WERI-Rb-1 (cell line): ENCODE measurements at places on chromosomes 16 and 17.
A peak's percentile ranks its signal among the peaks of the same experiment; 100 is the strongest.

DNA sequence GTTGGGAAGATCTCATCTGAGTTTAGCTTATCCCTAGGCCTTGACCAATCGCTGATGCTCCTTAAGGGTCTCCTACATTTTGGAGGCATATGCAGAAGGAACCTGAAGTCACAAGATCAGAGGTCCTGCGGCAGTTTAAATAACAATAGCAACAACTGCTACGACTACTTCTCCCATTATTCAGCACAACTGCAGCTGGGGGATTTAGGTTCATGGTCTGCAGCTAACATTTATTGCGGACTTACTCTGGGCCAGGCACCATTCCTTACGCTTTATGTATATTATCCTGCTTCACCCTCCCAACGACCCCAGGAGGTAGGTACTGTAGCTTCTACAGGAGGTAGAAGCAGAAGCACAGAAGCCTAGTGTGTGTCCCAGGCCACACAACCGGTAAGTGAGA lies 59.5 kb downstream of the AKAP1 start:
- no peak for DNase-seq

DNA sequence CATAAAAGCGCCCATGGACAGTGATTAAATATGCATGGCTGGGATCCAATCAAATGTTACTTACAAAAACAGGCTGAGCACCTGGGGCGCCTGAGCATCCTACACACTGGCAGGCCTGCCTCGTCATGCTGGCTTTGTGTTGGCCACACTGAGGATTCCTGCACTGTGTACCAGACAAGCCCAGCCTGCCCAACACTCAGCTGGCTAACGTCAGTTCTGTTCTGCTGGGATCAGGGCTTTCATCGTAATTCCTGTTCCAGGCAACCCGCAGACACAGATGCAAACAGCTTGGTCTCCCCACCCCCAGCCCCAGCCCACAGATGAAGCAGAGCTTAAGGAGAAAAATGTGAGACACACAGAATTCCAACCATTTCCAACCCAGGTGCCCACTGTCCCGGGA lies 30.7 kb downstream of the PIMREG start:
- no peak for DNase-seq

DNA sequence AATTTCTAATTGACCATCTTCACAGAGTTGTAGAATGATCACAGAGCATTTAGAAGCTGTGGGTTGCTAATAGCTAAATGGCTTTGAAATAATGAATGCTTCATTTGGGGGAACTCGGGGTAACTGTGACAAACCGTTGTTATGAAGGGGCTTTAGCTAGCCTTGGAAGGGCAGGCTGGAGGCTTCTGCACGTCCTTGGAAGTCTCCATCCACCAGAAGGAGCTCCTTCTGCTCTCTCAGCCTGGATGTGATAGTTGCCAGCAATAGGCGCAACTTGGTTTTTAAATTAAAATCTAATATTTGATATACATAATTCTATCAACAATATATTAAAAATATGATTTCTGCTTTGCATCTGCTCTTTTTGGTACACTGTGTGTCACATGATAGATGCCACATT lies 200.5 kb downstream of the RPTOR start:
- DNase-seq: no peak

- no peak for DNase-seq
Measured at GRCh38 chr17:71632328-71632727, 488.5 kb upstream of the SOX9 start.

DNA sequence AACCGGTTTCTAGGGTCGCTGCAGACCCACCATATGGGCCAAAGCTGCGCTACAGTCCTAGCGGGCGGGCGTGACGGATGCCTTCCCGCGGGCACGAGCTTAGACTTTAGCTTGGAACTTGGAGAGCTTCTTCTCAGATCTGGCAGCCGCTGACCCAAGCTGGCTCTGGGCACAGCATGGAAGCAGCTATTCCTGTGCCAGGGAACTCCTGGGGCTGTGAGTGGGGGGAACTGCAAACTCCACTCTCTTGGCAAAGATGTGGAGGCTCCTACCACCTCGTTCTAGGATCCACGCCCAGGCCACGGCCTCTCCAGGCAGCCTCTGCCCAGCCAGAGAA lies 8.8 kb downstream of the FAAP100 start:
- no peak for DNase-seq

- DNase-seq: peak; percentile 88
Measured at GRCh38 chr17:4789951-4790704, 1.4 kb downstream of the GLTPD2 start.

GRCh38 chr17:63535640-63536039 lies 12.5 kb downstream of the KCNH6 start:
- DNase-seq: no peak

DNA sequence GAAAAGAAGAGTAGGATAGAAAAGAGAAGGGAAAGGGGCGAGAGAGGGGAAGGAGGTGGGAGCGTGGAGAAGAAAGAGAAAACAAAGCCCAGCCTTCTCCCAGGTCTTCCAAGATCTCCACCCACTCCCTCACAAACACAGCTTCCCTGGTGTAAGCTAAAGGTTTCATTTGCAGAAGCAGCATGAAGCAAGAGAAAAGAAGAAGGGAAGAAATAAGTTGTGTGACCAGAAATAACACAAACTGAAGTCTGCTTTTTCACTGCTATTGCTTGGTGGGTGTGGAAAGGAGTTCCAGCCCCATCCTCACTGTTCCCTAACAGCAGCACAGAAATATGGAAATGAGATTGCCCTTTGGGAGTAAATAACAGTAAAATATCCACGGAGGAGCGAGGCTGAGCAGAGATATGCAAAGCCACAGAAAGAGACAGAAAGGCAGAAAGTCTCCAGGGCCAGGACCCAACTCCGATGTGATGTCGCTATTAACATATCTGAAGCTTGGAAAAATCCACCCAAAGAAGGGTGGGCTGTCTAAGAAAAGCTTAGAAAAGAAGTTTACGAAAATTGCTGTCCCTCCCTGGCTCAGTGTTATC lies 10.3 kb upstream of the GAS7 start:
- no peak for DNase-seq

DNA sequence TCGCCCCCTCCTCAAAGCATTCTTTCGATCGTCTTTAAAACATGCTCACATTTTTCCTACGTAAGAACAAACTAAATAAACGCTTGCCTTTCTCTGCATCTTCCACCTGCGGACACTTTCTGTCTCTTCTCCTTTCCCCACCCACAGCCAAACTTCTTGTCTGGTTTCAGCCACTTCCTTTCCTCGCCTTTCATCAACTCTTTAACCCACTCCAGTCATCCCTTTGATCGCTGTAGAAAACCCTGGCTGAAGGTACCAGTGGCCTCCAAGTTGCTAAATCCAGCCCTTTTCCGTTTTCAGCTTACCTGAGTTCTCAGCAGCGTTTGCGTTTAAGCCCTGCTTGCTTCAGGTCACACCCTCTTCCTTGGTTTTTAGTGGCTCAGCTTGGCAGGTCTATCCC lies 483 bp downstream of the RPA1 start:
- DNase-seq: no peak

- no peak for DNase-seq
Measured at GRCh38 chr16:85187886-85188285, 75.6 kb upstream of the CIBAR2 start.

DNA sequence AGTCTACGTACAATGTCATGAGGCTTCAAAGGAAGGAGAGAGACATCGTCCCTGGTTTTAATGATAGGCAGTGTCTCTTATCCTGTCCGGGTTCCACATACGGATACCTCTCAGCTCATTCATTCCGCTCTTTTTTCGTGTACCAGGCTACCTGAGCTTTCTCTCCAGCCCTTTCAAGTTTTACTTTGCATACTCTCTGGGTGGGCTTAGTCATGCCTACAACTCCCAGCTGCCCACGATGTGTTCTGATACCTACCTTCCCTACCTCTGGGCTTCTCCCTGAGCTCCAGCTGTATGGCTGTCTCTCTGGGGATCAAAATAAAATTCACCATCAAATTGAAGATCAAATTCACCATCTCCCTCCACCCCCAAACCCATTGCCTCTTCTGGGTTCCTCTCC lies 354.0 kb upstream of the EEF2KMT start:
- DNase-seq: no peak

DNA sequence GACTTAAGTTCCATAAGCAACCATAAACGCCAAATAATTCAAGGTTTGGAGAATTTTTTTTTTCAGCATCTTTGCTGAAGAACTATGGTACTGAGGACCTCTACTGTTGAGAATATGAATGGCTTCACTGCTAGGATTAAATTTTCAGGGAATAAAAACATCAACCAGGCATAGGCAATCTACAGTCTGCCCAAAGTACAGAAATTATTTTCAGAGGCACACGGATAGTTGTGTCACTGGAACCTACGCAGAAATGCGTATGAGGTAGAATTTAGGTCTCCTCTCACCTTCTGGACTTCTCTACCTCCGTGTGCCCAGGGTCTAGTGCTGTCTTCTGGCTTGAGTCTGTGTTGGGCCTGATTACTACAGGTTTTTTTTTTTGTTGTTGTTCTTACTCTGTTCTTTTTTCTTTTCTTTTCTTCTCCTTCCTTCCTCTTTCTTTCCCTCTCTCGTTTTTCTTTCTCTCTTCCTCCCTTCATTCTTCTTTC lies 39.7 kb downstream of the NACA2 start:
- no peak for DNase-seq

DNA sequence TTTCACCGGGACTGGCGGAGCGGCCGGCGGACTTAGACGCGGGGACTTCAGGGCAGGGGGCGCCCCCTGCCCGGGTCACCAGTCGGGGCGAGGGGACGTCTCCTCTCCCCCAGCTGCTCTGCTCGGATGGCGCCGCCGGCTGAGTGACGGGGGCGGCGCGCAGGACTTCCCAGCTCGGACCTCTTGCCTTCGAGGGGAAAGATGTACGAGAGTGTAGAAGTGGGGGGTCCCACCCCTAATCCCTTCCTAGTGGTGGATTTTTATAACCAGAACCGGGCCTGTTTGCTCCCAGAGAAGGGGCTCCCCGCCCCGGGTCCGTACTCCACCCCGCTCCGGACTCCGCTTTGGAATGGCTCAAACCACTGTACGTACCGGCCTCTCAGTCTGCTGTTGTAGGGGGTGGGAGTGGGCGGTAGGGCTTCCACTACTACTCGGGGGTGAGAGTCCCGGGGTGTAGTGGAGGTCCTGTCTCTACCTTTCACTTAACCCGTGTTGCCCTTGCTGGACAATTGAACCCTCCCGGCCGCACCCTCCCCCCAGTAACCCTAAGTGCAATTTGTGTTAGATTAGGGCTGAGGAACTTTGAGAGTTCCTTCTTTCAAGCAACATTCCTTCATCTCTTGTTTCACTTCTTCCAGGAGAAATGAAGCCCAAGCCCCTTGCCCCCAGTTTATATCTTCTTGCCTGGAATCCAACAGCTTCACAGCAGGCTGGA lies 21.9 kb downstream of the GJD3 start:
- no peak for DNase-seq

GRCh38 chr17:82092995-82093751 lies 4.9 kb downstream of the FASN start:
- DNase-seq: peak; percentile 7

DNA sequence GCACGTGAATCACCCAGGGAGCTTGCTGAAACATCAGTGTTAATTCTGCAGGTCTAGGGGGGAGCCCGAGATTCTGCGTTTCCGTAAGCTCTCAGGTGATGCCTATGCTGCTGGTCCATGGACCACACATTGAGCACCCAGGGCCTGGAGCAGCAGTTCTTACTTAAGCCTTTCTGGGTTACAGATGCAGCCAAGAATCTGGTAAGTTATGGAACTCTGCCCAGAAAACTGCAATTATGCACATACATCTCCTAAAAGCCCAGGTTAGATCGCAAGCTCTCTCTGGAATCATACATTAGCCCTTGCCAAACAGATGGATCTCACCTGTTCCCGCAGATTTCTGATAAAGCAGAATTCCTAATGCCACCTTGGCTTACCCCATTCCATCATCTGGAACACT lies 265.9 kb upstream of the SALL1 start:
- DNase-seq: no peak

DNA sequence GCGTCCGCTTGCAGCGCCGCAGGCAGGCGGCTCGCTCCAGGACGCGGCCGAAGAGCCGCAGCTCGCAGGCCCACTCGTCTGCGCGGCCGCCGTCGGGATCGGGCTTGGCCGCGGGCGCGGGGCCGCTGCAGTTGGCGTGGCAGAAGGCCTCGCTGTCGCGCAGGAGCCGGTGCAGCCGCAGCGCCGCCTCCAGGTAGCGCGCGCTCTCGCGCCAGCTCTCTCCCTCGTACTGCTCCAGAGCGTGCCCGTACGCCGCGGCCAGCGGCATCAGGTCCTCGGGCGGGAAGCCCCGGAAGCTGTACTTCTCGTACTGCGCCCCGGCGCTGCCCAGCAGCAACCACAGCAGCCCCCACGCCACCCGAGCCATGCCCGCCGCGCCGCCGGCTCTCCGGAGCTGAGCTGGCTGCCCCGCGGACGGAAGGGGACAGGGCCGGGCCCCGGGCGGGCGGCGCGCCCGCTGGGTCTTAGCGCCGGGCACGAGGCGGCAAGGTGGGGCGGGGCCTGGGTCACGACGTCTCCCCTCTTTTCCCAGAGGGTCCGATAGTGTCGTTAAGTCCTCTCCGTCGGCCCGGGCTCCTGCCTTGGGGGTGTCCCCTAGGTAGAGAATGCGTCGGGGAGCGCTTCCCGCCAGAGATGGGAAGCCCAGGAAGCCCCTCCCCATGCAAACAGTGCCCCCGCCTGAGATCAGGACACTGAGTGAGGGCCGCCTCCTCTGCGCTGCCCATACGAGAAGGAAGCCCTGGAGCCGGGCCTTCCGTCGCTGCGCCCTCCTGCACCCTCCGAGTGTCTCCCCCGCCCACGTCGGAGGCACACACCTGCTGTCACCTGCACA lies at the start of gene P3H4:
Gene P3H4, minus strand, starts transcription at position 401 of the 832 bp plus-strand sequence. Its CDS starts 34 bp downstream, at position 367.
- peak; percentile 91 for DNase-seq

GRCh38 chr17:19288453-19288852 lies 51.3 kb downstream of the EPN2 start:
- DNase-seq: no peak

- DNase-seq: peak; percentile 49
Measured at GRCh38 chr16:28873543-28874201, 4.6 kb upstream of the ATP2A1 start.

DNA sequence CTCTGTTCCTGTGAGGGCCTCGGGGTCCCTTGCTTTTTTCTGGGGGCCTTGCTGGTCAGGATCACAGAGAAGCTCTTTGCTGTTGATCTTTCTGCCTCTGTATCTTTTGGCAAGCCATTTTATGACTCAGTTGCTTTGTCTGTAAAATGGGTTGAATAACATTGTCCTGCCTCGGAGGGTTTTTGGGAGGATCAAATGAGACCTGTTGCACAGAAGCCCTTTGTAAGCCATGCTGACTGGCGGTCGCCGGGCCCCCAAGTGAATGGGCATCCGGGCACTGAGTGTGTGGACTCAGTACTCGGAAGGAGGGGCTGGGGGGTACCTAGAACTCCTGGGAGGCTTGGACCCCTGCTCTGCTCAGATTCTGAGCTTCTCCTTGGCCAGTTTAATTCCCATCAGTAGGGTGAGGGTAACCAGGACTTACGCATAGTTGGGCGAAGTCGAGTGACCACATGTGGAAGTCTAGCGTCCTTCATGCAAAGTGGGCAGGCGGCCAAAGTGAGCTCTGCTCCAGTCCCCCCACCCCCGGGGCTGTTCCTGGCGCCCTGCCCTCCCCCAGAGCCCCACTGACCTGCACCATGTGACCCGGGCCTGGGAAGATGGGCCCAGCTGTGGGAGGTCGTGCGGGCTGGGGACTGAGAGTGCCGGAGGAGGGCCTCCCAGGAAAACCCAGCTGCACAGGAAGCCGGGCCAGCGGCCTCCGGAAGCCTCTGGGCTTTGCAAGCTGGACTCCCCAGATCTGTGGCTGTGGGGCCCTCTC lies 284.0 kb downstream of the SEC14L1 start:
- DNase-seq: no peak
